ENCODE measurements at places on chromosomes 2 and 18.

DNA sequence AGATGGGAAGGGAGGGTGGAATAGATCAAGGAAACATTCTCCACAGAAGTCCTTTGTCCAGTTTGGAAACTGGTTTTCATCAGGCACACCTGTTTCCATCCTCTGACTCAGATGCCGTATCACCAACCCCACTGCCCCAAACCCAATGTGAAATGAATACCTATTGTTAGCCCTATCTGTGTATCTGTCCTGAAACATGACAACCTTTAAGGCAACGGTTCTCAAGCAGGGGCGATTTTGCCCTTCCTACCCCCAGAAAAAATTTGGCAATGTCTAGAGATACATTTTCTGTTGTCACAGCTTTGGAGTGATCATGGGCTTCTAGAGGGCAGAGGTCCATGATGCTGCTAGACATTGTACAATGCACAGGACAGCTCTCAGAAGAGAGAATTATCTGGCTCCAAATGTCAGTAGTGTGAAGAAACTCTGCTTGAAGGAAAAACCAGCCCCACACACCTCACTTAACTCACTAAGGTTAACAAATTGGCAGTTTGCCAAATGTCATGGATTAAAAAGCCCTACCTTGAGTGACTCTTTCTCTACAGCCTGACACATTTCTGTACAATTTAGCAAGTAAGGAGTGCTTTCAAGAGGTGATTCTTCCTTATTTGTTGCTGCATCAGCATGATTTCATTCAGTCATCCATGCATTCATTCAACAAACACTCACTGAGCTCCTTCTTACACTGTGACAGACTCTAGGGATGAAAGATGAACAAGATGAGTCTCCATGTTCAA lies 3.4 kb downstream of the SCTR start:
- DNase-seq = no peak

DNA sequence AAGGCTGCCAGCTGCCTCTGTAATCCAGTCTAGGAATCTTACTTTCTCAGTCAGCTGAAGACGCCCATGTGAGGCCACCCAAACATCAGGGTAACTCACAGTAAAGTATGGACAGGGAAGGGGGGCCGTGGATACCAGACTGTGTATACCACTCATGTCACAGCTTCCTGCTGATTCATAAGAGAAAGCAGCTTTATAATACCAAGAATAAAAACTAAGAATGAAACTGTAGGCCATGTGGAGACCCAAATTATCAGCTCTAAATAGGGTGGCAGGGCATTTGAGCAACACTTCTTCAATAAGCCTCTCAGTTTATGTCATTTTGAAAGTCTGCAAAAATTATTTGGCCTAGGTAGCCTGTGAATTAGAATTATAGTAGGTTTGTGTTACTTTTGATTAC lies 115.0 kb upstream of the CDCA7 start:
- DNase-seq = no peak

GRCh38 chr2:160791884-160792283 lies 298.3 kb upstream of the RBMS1 start:
- DNase-seq = no peak

- DNase-seq = no peak
These were observed 1647.1 kb downstream of the SUCLG1 start for GRCh38 chr2:82811946-82812345.

DNA sequence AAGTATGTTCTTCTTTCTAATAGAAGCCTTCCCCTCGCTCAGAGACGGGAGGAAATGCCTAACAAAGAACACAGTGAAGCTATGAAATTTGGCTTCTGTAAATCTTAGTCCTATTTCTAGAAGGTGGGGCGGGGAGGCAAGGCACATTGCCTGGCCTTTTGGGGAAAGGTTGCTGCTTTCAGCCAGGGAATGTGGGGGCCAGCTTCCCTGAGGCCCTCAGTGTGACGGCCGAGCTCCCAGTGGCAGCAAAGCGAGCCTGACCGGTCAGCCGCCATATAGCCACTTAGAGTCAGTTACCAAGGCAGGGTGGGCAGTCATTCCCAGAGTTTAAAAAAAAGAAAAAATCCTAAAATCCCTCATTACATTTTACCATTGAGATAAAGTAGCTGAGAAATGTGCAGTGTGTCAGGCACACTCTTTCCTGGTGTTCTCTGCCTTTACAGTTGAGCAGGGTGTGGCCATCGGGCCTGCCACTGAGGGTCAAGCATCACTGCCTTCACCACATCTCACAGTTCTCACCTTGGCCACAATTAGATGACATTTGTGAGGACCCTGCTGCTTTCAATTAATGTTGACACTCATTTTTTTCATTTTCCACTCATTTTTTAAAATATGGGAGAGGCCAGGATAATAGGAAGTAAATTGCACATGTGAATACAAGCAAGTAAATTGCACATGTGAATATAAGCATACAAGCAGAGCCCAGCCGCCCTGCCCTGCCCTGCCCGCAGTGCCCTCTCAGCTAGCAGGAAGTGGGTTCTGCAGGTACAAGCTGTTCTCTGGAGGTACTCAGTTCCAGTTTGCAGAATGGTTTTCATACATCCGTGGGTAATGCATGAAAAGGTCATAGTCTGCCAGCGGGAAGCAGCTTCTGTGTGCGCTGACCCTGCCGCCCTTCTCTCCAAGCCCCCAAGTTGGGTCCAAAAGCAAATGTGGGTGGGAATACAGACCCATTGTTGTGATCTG lies 76.9 kb downstream of the WDSUB1 start:
- DNase-seq = no peak

- DNase-seq = no peak
These were observed 151.2 kb downstream of the ANTXR1 start for GRCh38 chr2:69164061-69164778.

GRCh38 chr18:5630057-5630899 lies 86.5 kb upstream of the EPB41L3 start:
- DNase-seq = peak; percentile 43

GRCh38 chr2:232672588-232672987 lies 24.5 kb upstream of the GIGYF2 start:
- no peak for DNase-seq

DNA sequence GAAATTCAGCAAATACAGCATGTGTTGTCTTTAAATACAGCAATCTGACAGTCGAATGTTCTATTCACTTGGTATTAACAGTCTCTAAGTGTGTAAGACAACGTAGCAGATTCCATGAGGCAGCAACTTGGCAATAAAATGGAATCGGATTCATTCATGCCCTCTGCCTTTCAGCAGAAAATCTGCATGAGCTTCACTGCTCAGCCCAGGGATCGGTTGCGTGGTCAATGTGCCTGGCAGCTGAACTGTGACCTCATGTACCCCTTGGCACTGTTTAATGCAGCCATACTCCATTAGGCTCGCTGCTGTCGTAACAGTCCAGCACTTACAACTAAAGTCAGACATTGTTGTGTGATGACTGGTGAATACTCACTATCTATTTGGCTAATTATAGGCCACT lies 17.7 kb upstream of the RGPD4 start:
- no peak for DNase-seq

- no peak for DNase-seq
These were observed 86.8 kb downstream of the ESCO1 start for GRCh38 chr18:21513741-21514140.

Measured in midbrain (tissue), 1 donor.